ENCODE measurements at places on chromosomes 16 and 17.

DNA sequence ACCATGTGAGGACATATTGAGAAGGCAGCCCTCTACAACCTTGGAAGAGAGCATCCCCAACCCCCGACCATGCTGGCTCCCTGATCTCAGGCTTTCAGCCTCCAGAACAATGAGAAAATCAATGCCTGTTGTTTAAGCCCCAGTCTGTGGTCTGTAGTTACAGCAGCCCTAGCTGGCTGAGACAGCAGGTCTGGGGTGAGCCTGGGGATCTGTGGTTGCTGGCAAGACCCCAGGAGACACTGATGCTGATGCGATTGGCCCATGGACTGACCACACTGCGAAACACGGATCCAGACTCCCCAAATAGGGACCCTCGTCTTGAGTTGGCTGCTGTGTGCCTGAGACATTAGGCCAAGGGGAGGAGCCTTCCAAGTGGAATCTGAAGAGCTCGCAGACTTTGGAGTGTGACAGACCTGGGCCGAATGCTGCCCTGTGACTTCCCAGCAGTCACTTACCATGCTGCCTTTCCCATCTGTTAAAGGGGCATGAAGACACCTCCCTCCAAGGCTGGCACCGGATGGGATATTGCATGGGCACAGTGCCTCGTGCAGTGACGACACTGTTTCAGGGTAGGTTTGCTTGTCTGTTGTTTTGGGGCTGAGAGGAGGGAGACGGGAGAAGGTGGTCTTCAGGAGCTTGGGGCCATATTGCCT is 147.8 kb upstream of the RPL38 start:
- DNase-seq: no peak

- DNase-seq: no peak
Observed at GRCh38 chr17:83121921-83122820, 42.8 kb downstream of the METRNL start.

- no peak for DNase-seq
Observed at GRCh38 chr16:21694609-21695008, 30.8 kb downstream of the OTOA start.

DNA sequence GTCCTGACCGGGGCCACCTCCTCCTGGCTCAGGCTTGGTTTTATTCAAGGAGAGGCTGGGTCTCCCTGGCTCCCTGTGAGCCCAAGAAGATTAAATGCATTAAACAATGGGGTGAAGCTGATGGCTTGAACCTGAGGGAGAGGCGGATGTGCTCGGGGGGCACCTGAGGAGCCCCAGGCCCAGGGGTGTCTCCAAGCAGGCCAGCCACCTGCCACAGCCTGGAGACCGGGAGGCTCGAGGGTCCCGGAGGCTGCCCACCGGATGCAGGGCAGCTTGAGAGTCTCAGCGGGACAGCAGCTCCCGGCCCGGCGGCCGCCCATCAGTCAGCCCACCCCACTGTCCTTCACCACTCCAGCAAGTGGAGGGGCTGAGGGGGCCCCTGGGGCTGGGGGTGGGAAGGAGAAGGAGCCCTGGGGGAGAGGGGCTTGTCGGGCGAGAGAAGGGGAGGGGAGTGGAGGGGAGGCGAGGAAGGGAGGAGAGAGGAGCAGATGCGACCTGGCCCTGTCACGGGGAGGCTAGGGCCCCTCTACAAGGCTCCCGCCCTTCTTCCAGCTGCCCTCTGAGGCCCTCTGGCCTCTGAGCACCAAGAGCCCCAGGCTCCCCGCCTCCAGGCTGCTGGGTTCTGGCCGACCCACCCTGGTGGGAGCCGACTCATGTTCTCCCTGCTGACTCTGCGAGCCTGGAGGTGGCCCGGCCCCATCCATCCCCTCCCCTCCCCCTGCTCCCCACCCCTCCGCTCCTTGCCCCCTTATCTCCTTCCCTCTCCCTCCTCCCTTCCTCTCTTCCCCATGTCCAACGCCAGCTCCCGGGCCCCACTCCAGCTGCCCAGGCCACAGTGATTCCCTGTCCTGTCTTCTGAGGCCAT is 13.2 kb downstream of the CD7 start:
- DNase-seq: no peak

- no peak for DNase-seq
Observed at GRCh38 chr17:51224402-51225262, 35.2 kb downstream of the MBTD1 start.

- DNase-seq: no peak
Observed at GRCh38 chr17:82232322-82232820, 3.5 kb downstream of the SLC16A3 start.

- no peak for DNase-seq
Observed at GRCh38 chr16:77794586-77794985, 6.2 kb downstream of the VAT1L start.

DNA sequence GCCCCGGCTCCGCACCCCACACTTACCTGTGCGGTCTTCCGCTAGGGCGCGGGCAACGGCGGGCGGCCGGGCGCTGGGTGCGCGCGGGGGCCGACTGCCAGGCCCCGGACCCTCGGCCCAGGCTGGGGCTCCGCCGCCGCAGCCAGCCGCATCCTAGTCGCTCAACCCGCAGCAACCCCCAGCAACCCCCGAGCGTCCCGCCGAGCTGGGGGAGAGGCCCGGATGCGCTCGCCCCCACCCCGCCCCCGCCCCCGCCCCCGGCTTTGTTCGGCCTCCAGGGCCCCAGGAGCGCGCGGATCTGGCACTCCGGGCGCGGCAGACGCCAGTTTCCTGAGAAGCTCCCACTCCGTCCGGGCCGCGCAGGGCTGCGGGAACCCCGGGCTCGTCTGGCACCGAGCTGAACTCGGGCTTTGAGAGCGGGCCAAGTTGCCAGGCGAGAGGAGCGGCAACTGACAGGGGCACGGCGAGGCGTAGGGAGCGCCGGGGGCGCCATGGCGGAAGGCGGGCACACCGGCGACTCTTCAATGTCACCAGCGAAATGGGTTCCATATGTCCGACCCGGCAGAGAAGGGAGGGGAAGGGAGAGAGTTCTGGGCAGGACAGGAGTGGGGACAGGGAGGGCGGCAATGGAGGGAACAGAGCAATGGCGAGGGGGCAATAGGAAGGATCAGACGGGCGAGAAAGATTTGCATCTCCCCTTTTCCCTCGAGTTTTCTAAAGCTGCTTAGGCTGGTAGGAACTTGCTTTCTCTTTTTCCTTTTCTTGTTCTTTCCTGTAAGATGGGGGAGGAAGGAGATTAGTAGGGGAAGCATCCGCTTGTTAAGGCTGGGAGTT is 13.7 kb downstream of the HOXB4 start:
- no peak for DNase-seq

DNA sequence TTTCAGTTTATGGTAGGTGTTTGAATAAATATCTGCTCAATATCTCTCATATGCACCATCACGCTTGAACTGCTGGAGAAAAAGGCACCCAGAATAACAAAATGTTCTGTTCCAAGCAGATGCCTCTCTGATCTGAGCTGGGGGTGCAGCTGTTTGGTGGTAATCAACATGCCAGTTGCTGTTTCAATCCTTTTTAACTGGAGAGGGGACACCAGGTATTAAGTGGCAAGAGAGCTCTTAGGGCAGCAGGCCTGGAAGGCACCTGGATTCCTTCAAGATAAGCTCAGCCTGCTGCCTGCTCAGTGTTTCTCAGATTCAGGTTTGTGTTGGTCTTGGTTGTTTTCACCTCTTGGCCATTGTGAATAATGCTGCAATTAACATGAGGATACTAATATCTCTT is 27.2 kb upstream of the VAT1L start:
- no peak for DNase-seq

GRCh38 chr16:1357906-1358566 is 6.3 kb downstream of the GNPTG start:
- DNase-seq: no peak

DNA sequence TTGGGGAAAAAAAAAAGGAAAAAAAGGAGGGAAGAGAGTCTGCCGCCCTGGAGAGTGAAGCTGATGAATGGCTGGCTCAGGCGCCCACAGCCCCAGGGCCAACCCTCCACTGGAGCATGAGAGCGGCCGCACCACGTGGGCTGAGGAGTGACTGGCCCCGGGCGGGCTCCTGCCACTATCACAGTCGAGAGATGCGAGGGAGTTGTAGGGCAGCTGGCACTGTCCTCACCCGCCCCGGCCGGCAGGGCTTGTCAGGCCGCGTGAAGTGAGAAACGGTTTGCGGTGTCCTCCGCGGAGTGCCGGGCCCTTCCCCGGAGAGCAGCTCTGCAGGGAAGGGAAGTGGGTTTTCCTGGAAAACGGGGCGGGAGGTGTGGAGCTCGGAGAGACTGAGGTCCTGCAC is 45.9 kb downstream of the JPH3 start:
- DNase-seq: peak; percentile 52

- DNase-seq: no peak
Observed at GRCh38 chr17:80831491-80831890, 160.2 kb upstream of the CHMP6 start.

- DNase-seq: no peak
Observed at GRCh38 chr17:72511874-72512273, 391.1 kb downstream of the SOX9 start.

DNA sequence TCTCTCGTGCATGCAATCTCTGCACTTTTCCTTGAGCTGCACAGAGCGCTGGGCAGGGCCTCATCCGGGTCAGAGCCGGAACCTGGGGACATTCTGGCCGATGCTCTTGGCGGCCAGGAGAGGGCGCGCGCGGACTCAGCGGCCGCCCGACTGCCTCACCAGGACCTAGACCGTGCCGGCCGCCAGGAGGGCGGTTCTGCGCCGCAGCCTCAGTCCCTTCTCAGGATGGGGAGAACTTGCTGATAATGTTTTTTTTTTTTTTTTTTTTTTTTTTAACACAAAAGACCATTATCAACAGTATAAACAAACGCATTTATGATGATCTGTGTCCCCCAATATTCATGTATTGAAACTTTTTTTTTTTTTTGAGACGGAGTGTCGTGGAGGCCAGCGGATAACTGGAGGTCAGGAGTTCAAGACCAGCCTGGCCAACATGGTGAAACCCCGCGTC is 8.1 kb upstream of the FLYWCH2 start:
- peak; percentile 83 for DNase-seq

DNA sequence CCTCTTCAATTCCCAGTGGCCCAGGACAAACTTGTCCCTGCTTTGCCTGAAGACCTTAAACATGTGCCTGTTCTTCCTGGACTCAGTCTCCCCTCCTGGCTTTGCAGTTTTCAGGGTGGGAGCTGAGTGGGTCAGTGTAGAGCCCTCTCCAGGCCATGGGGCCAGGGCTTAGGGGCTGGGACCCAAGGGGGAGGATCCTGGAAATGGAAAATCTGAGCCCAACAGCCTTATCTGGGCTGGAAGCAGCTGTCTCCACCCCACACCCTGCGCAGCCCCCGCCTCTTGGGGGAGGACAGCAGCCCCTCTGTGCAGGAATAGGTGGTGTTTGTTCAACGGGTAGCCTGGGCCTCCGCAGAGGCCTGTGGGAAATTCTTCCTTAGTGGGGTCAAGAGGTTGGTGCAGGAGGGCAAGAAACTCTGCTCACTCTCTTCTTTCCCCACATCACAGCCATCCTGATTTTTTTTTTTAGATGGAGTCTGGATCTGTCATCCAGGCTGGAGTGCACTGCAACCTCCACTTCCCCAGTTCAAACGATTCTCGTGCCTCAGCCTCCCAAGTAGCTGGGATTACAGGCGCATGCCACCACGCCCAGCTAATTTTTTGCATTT is 6.8 kb upstream of the SMTNL2 start:
- no peak for DNase-seq

GRCh38 chr17:67186782-67187181 is 58.2 kb downstream of the HELZ start:
- DNase-seq: no peak

- DNase-seq: no peak
Observed at GRCh38 chr17:39699818-39700147, at the start of gene ERBB2. TSS of gene ERBB2 (plus strand) at chr17:39700064. CDS start at chr17:39700239, 175 bp downstream.

GRCh38 chr17:15453246-15453645 is 14.2 kb downstream of the CDRT4 start:
- no peak for DNase-seq

DNA sequence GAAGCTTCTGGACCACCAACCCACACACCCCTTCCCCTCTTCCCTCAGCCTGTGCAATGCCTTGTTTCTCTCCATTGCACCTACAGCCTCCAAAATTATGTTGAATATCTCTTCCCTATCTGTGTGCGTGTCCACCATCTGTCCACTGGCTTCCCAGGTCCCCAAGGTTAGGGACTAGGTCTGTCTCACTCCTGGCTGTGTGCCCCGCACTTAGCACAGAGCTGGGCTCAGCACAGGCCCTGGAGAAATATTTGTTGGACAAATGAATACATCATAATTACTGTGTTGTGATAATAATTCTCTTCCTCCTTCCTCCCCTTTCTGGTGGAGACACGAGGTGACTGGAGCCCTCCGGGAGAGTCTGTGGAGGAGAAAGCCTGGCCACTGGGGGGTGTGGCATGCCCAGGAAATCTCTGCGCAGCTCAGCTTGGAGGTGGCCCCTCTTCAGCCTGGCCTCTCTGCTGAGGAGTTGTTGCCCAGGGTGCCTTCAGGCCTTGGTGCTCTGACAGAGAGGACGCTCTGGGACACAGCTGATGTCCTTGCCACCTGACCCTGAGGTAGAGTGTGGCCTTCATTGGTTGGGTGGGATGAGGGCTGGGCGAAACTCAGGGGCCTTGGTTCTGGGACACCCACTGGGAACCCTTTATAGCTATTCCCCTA is 3.3 kb upstream of the BRD7 start:
- peak; percentile 78 for DNase-seq

DNA sequence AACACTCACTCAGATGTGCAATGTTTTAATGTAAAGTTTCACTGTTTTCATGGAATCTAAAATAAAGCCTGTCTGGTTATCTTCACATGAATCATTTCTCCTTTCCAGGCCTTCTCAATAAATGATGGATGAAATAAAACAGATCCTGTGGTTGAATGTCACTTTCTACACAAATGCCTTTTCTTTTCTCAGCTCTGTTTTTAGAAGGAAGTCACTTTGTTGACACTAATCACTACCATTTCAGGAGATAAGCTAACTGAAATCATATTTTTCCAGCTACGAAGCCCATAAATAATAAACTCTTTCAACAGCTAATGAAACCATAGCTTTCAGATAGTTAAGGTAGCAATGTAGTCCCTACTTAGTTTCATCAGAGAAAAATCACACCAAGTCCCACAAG is 17.9 kb downstream of the NME2 start:
- DNase-seq: no peak

DNA sequence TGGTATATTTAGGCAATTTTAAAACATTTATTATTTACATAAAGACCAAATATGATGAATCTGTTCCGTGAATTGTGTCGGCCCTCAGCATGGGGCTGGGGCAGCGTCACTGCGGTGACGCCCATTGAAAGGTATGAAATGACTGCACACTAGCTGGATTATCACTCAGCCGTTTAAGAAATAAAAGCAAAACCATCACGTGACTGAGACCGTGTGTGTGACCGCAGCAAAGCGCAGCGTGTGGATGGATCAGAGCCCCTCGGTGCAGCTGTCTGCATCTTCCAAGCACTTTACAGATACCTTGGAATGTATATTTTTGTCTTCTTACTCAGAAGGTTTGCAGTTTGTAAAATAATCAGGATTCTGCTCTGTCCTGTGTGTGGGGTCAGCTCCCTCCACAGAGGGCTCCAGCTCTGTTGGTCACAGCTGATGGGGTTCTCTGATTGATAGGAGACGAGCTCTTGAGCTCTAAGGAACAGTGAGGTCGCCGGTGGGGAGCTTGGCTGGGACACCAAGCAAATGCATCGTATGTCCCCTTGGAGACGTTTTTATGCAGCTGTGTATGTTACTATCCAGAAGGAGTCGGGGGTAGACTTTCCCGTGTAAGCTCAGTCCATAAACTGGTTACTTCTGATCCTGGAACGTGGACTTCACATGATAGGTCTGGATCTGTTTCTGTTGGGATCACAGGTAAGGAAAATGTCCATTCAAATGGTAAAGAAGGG is 45.1 kb downstream of the WDR45B start:
- no peak for DNase-seq

- no peak for DNase-seq
Observed at GRCh38 chr17:67652433-67652832, 65.3 kb upstream of the NOL11 start.

Measured in dorsolateral prefrontal cortex (tissue), 122 donors.